ENCODE measurements at places on chromosomes 12 and 14.

DNA sequence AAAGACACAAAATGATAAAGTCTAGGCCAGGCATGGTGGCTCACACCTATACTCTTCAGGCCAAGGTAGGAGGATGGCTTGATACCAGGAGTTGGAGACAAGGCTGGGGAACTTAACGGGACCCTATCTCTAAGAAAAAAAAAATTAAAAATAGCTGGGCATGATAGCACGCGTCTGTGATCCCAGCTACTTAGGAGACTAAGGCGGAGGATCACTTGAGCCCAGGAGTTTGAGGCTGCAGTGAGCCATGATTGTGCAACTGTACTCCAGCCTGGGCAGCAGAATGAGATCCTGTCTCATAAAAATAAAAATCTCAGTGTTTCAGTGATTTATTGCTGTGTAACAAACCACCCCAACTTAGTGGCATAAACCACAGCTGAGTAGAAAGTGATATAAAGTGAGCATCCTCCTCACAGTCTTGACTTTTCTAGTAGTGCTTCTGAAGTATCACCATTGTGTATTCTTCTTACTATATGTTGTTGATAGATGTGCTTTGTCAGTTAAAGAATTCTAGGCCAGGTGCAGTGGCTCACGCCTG lies 10.6 kb upstream of the ATF1 start:
- DNase-seq = no peak

GRCh38 chr14:59776468-59776867 lies 94.1 kb downstream of the RTN1 start:
- no peak for DNase-seq

- DNase-seq = no peak
Measured at GRCh38 chr12:57723630-57723962, 14.9 kb downstream of the AGAP2 start.

DNA sequence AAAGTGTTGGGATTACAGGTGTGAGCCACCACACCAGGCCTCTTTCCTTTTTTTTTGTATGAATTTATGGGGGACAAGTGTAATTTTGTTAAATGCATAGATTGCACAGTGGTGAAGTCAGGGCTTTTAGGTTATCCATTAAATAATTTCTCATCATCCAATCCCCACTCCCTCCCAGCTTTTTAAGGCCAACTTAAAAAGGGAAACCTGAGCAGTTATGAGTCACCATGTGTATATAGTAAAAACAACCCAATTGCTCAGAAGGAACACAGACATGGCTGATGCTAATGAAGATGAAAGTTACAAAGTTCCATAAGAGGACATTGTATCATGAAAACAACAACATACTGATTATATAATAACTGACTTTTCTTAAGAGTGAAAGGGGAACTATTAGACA lies 25.6 kb upstream of the ARID2 start:
- DNase-seq = no peak

- DNase-seq = peak; percentile 37
Measured at GRCh38 chr12:132444957-132445883, 44.7 kb upstream of the FBRSL1 start.

DNA sequence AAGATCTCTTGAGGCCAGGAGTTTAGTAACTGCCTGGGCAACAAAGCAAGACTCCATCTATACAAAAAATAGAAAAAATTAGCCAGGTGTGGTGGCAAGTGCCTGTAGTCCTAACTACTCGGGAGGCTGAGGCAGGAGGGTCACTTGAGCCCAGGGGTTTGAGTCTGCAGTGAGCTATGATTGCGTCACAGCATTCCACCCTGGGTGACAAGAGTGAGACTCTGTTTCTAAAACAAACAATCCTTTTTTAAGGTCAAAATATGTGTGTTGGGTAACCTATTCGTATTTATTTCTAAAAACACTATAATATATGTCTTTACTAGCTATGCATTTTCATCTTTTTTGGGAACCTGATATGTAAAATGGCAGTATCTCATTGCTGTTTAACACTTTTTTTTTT lies 7.4 kb downstream of the FBXO21 start:
- no peak for DNase-seq

DNA sequence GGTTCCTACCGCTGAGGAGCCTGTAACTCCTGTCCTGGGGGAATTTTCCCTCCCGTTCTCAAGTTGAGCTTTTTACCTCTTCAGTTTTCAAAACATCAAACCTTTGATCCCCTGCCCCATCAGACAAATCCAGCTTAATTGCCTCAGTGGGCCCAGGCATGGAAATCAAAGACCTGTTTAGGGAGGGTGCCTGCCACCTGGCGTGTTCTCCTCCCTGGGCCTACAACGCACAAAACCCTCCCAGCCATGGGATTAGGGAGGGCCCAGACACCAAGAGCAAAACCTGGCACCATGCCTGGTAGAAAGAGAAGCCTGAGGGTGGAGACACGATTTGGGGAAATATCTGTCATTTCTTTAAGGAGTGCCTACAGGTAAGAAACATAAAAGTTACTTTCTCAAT lies 672.9 kb downstream of the BCL11B start:
- DNase-seq = no peak

- no peak for DNase-seq
Measured at GRCh38 chr14:101232340-101233020, 328.8 kb upstream of the DIO3 start.

DNA sequence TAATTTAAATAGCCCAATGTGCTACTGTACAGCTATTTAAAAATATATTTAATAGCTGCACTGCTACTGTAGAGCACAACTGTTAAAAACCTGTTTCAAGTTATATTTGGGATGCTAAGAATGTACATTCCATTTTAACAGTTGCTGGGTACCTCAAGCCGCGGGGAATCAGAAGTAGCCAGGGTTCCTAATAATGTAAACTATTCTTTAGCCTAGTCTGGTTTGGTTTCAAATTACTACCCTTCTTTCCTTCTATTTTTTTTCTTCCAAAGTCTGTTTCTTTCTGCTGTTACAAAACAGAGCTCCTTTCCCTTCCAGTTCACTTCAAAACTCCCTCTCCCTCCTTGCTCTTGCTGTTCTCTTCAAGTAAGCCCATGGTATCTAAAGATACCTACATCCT lies 21.3 kb downstream of the SCAF11 start:
- DNase-seq = no peak

DNA sequence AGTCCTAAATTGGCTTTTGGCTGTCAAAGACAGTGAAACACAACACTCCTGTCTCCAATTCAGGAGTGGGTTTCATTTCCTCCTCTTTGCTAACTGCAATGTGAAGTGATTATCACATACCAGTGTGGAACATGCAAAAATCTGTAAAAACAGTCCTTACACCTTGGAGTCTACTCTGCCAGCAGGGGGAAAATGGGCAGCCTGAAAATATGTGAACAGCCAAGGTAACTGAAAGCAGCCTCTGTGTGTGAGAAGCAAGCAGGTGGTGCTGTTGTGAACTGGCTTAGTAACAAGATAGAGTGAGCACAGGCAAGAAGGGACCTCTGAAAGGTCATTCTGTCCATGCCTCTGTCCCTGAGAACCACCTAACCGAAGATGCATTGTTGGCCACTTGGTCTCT lies 6.0 kb downstream of the PRMT8 start:
- no peak for DNase-seq

DNA sequence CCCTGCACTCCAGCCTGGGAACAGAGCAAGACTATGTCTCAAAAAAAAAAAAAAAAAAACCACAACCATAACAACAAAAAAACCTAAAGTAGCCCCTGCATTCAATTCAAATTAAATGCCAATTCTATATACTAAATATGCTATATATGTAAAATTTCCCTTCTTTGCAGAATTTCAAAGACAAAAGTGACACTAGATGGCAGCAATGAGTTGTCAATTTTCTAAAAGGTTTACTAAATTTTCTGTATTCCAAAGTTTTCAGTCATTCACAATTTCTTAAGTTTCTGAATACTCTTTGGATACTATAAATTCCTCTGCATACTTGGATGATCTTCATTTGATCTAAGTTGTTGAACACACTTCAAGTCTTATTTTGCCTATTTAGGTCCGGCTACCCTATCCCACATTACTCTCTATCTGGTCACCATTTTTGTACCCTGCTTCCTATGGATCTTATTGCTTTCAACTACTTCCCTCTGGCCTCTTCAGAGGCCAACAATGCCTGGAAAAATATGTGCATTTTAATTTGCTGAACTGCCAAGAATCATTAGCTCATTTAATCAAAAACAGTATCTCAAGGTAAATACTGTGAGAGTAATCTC lies 27.9 kb downstream of the HNRNPC start:
- DNase-seq = no peak

- DNase-seq = no peak
Measured at GRCh38 chr12:56928262-56928661, 5.9 kb downstream of the SDR9C7 start.

GRCh38 chr14:32358781-32359180 lies 29.7 kb downstream of the AKAP6 start:
- no peak for DNase-seq

GRCh38 chr14:53285821-53286220 lies 132.7 kb upstream of the DDHD1 start:
- DNase-seq = no peak

GRCh38 chr12:6478416-6478815 lies 7.9 kb upstream of the VAMP1 start:
- DNase-seq = no peak

- DNase-seq = no peak
Measured at GRCh38 chr12:71727958-71728357, 26.7 kb upstream of the RAB21 start.

GRCh38 chr12:8081251-8081920 lies 688 bp upstream of the NECAP1 start:
- DNase-seq = no peak

GRCh38 chr12:84624601-84625000 lies 288.0 kb downstream of the SLC6A15 start:
- DNase-seq = no peak

GRCh38 chr12:83190631-83191390 lies 504.1 kb downstream of the TMTC2 start:
- no peak for DNase-seq

DNA sequence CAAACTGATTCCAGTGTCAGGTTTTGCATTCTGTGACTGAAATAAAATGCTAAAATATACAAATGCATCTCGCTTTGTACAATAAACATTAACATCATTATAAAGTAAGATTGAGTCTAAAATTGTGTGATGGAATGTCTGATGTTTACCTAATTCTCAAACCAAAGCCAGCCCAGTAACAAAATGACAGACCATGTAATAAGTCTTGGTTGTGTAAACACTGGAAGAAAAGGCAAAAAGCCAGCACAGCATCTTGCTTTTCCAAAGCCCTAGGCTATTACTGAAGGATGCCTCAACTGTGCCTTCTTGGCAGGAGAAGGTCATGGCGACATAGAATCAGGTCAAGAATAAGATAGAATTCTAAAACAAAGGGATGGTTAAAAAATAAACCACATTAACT lies 169.6 kb downstream of the EGLN3 start:
- DNase-seq = no peak

GRCh38 chr12:110012137-110012536 lies 12.9 kb downstream of the ANKRD13A start:
- DNase-seq = no peak

DNA sequence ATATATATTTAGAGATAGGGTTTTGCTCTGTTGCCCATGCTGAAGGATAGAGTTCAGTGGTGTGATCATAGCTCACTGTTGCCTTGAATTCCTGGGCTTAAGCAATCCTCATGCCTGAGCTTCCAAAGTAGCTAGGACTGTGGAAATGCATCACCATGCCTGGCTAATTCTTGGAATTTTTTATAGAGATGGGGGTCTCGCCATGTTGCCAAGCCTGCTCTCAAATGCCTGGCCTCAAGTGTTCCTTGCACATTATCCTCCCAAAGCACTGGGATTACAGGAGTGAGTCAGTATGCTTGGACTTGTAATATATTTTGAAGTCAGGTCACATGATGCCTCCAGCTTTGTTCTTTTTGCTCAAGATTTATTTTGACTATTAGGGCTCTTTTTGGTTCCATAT lies 178.0 kb downstream of the RPAP3 start:
- no peak for DNase-seq

DNA sequence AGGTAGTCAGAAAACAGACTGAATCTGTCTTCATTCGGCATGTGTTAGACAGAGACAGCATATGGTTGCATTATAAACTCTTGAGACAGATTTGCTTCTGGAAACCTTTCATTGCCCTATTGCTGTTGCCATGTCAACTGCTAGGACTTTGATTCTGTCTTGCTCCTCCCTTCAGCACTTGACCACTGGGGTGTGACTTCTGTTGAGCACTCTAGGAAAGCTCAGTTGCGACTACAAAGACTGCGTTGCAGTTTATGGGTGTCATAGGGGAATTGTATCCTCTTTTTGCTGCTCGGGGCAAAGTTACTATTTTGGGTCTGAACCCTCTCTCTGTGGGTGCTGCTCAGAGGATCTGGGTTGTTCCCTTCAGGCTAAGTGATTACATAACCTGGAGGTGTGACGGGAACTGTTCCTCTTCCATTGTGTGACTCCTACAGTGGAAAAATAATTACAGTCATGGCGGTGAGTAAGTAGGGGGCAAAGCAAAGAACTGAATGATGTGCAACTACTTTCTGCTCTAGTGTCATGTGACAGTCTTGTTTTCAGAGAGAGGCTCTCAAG lies 44.3 kb upstream of the TRIM9 start:
- DNase-seq = no peak

GRCh38 chr14:21343035-21343794 lies 40.6 kb downstream of the SUPT16H start:
- DNase-seq = no peak

DNA sequence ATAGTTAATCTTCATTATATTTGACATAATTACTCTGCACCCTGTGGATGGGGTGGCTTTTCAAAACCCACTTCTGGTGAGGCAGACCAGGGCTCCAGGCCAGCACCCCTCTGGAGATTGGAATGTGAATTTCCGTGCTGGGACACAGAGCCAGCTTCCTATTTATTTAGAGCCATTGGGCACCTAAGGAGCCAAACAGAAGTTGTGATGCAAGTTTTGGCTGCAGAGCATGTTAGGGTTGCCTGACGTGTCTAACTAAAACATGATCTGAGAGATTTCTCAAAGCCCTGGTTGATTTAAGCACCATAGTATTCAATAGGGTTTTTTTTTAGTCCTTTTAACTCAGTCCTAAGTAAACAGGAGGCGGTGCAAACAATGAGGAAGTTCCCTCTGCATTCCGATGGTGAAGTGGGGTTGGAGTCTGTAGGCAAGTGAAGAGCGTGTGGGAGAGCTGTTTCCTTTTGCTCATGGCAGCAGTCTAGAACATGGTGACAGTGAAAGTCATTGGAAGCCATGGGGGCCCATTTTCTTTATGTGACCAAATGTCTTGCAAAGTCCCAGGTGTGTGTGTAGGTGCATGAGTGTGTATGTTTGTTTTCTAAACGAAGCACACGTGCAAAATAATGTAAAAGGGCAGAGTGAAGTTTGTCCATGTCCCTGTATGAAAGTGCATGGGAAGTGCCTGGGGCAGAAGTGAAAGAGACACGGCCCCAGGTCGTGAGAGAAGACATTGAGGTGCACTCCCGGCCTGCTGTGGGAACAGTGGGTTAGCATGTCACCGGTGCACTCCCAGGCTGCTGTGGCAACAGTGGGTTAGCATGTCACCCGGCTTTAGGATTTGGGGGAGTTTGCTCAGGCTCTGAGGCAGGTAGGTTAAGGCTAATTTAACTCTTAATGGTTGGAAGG lies 117.7 kb downstream of the PRKCH start:
- no peak for DNase-seq

- no peak for DNase-seq
Measured at GRCh38 chr12:1587927-1588574, 6.3 kb downstream of the FBXL14 start.

- DNase-seq = no peak
Measured at GRCh38 chr12:123106640-123107359, 44.1 kb downstream of the PITPNM2 start.

- no peak for DNase-seq
Measured at GRCh38 chr14:43479596-43480195, 1027.4 kb downstream of the FSCB start.

- no peak for DNase-seq
Measured at GRCh38 chr14:93712079-93712837, 76.0 kb downstream of the PRIMA1 start.
